ENCODE measurements at places on chromosomes 11 and 22.

DNA sequence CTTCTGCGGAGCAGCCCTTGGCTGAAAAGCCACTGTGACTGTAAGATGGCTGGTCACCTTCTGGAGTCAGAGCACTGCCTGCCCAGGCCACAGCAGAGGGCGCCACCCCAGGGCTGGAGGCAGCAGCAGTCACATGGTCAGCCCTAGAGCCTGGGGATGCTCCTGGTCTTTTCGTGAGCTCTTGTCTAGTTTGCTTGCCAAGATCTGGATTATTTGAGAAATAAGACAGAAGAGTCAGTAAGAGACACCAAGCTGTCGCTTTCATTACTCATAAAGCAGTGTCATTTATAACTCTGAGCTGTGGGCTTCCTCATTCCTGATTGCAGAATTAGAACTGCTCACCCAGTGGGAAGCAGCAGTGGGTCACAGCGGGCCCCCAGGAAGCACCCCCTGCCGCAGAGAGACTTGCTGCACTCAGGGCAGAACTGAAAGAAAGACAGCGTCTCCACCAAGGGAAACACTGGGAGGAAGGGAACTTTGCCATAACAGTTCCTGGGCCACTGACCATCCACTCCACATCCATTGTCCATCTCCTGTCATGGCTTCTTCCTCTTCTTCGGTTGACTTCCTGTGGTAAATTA is 56.7 kb downstream of the PPP6R2 start:
- peak; percentile 17 for DNase-seq

DNA sequence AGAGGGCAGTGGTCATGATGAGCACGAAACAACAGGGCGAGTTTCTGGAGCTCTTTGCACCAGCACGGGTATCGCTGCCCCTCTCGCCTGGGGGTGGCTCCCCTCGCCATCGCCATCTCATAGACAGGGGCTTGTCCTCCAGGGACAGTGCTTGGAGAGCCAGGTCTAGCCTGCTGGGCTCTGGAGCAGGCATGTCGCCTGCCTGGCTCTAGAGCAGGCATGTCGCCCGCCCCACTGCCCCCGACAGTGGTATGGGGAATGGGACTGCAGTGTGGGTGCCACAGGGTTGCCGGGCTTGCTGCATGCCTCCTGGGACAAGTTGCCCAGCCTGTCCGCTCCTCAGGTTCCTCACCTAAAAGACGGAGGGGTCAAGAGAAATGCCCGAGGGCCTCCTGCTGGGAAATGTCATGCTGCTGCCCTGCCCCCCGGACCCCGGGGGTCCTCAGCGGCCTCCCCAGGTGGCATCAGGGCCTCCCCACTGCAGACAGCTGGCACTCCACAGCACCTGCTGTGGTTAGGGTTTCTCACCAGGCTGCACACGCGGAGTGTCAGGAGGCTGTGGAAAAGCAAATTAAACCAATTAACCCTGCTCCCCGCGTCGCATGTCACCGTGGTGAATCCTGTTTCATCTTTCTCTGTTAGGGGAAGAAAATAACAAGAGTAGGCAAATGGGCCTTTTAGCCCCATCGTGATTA is 403.0 kb downstream of the TBC1D22A start:
- no peak for DNase-seq

DNA sequence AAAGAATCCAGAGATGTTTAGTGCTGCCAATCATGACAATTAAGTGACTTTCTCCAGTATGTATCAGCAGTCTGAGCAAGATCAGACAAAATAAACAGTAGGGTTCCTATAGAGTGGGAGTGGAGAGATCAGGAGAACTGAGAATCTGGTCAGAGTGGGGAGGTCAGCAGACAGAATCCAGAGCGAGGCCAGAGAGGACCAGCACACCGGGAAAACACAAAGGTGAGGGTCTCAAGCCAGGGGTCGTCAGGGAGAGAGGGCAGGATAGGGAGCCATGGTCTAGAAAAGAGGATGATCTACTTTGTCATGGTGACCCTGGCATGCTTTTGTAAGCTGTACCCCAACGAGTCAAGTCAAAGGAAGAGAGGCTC is 39.2 kb downstream of the MAPK1 start:
- DNase-seq = no peak

DNA sequence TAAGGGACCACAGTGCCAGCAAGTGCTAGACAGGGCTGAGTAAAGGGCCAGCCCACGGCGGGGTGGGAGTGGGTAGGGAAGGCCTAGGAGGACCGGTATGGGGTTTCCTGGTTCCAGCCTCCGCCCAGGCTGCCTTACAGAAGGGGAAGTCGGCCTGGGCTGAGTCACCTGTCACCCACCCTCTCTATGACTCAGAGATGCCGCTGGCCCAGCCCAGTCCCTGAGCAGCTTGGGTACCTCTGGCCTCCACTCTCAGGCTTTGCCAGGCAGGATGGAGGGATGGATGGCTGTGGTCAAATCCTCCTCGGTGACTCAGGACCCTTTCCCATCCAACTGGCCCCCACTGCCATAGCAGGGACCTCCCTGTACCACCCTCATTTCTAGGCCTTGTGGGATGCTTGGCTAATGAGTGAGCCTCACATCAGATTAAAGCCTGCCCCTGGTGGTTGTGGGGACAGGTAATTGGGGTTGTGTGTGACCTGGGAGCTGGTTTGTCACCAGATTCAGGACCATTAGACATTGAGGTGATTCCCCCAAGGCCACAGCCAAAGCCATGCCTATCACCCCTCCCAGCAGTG is 13.9 kb downstream of the SLC35E4 start:
- DNase-seq = peak; percentile 88

DNA sequence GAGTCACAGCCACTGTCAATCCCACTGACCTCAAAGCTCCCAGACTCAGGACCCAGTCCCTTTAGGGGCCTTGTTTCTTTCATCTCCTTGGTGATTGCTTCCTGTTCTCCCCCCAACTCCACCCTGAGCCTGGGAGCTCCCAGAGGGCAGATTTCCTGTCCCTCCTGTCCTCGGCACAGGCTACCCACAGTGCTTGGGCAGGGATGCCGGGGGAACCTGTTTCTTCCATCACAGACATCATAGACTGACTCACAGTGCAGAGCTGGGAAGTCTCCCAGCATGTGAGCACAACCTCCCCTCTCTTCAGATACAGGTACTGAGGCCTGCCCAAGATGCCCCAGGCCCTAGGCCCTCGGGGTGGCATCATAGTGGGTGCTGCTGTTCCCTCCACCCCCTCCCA is 16.6 kb downstream of the TRIM29 start:
- no peak for DNase-seq

DNA sequence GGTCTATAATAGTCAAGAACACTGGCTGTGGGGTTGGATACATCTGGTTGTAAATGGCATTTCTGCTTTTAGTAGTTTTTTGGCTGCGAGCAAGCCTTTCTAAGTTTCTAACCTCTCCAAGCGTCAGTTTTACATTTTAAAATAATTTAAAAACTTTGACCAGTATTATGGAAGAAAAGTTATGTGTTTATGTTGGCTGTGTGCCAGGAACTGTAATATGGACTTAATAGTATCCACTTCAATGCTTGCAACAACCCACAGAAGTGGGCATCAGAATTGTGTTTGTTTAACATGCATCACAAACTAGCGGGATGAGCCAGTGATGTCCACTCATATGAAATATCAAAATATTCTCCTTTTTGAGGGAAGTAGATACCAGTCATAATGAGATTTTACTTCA is 844.2 kb downstream of the JRKL start:
- DNase-seq = no peak

- no peak for DNase-seq
Measured at GRCh38 chr11:825366-826226, 2.1 kb upstream of the CRACR2B start.

- no peak for DNase-seq
Measured at GRCh38 chr22:49753276-49753890, 74.3 kb downstream of the BRD1 start.

GRCh38 chr11:125910226-125910849 is 6.0 kb downstream of the DDX25 start:
- DNase-seq = no peak

DNA sequence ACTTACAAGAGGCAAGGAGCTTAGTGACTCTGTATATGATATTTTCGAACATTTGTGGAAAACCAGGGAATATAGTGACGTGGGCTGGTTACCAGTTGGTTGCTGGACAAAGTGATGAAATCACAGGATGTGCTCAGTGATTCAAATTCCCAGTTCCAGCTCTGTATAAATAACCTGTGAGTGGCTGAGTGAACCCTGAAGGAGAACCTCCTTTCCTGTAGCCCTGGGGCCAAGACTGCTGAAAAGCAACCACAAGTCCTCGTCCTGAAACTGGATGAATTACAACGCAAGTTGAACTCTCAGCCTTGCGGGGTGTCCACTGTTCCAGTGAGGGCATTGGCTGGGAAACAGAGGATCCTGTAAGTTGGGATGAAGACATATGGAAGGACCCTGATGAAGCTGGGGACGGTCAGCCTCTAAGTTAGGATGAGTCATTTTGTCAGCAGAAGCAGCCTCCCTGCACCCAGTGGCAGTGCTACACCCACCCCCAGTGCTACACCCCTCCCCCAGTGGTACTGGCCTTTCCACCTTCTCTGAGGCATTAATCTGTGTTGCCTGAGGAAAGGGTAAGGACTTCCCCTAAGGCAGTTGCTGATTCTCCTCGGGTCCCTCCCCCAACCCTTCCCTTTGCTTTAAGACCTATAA is 22.0 kb upstream of the CD81 start:
- no peak for DNase-seq

- DNase-seq = no peak
Measured at GRCh38 chr11:129644326-129644725, 171.3 kb upstream of the TMEM45B start.

- DNase-seq = no peak
Measured at GRCh38 chr11:91163619-91164451, 941.0 kb upstream of the CHORDC1 start.

- DNase-seq = peak; percentile 27
Measured at GRCh38 chr11:83583757-83584366, 297.7 kb upstream of the CCDC90B start.

GRCh38 chr22:27490080-27490479 is 311.5 kb downstream of the MN1 start:
- no peak for DNase-seq

DNA sequence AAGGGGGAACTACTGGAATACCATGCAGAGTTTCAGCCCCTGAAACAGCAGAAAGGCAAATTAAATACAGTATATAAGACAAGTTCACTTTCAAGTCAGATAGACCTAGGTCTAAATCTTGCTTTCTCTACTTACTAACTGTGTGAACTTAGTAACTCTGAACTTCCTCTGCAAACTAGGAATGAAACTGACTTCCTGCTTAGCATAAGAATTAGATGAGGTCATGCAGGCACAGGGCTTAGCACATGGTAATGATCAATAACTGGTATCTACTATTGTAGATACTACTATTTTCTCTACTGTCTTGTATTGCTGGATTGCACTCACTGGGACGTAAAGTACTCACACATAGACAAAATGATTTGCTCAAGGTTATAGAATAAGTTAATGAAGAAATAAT is 51.5 kb upstream of the MTNR1B start:
- DNase-seq = no peak

- no peak for DNase-seq
Measured at GRCh38 chr11:2275334-2276279, 5.2 kb upstream of the ASCL2 start.

- DNase-seq = no peak
Measured at GRCh38 chr11:122920579-122920978, 38.0 kb downstream of the JHY start.

GRCh38 chr11:118074785-118075184 is 2.1 kb upstream of the TMPRSS4 start:
- no peak for DNase-seq

DNA sequence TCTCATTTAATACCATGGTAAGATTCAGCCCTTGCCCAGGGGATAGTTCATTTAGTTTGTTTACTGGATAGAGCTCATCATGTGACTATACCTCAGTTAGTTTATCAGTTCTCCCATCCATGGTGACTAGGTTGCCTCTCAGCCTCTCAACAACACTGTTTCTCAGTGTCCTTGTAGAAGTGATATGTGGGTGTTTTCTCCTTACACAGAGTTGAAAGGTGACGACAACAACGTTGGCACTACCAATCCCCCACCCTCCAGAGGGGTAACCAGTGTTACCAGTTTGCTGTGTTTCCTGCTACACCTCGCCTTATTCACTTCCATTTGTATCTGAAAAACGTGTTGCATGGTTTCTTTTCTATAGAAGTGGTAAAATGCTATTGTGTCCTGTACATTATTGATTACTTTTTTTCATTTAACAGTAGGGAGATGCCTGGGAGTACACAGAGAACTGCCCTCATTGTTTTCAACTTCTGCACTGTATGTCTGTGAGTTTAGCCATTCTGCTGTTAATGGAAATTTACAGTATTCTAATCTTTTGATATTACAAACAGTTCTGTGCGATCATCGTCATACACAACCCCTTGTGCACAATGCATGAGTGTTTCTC is 11.6 kb downstream of the NEAT1 start:
- DNase-seq = peak; percentile 40

DNA sequence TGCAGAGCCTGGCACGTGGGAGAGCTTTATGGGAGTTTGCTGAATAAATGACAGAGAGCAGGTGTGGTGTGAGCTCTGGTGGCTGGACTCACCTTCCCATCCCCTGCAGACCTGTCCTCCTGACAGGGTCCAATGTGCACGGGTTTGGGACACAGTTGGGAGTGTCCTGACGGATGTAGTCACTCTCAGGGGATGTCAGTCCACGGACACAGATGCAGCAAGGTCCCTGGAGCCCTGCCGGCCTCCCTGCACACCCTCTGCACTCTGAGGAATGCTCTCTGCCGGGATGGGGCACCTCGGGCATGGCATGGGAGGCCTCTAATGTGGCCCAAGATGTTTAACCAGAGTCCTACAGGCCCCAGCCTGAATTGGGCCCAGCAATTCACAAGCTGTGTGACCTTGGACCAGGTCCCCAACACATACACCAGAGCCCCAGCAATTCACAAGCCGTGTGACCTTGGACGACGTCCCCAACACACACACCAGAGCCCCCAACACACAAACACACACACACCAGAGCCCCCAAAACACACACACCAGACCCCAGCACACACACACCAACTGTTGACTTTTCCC is 30.0 kb upstream of the RFPL3 start:
- DNase-seq = no peak

DNA sequence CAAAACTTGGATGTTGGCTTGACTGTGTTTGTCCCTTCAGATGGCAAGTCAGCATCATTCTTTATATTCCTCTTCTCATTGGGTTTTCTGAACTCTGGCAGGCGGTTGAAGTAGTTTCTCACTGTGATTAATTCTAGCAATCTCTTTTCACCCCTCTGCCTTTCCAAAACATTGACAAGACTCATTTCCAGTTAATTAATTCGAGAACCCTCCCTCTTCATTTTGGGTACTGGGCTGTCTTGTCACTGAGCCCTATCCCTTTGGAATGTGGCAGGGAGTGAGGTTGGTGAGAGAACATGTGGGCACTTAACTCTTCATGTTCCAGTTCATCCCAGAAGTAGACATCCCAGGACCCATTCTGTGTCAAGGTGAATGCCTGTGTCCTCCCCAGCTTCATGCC is 133.0 kb downstream of the WNT7B start:
- DNase-seq = no peak

GRCh38 chr22:37139762-37140161 is 10.0 kb downstream of the IL2RB start:
- no peak for DNase-seq

- no peak for DNase-seq
Measured at GRCh38 chr11:111523343-111523742, 8.8 kb downstream of the HOATZ start.

- no peak for DNase-seq
Measured at GRCh38 chr11:1117992-1118391, 39.8 kb upstream of the MUC5AC start.

- peak; percentile 9 for DNase-seq
Measured at GRCh38 chr11:59053387-59053786, 32.7 kb upstream of the GLYATL1B start.

Measured in Caki2 (cell line).